ENCODE measurements at places on chromosomes 13 and 19.
A peak's percentile ranks its signal among the peaks of the same experiment; 100 is the strongest.

- peak; percentile 94 for DNase-seq
These were observed 17.8 kb downstream of the SPC24 start for GRCh38 chr19:11137542-11138384.

GRCh38 chr19:37361994-37362393, 8.9 kb upstream of the ZNF527 start:
- peak; percentile 8 for DNase-seq

GRCh38 chr13:46341112-46341711, 45.8 kb downstream of the RUBCNL start:
- DNase-seq = peak; percentile 80

- no peak for DNase-seq
These were observed 57.8 kb downstream of the CCNA1 start for GRCh38 chr13:36490055-36490454.

- no peak for DNase-seq
These were observed 56.6 kb upstream of the MYO16 start for GRCh38 chr13:108572782-108573211.

- DNase-seq = no peak
These were observed 943 bp downstream of the EXOC3L2 start for GRCh38 chr19:45244133-45244794.

DNA sequence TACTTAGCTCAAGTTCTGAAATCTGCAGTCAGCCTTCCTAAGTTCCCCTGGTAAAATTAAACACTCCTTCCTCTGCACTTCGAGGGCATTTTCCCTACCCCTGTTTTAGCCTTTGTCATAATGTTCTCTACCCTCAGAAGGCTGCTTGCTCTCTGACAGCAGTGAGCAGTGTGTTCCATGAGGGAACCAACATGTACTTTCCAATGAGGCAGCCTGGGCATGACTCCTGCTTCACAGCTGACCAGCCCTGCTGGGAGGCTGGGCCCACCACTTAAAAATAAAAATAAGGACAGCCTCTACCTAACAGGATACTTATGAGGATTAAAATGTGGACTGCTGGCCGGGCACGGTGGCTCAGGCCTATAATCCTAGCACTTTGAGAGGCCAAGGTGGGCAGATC, 26.4 kb downstream of the RUBCNL start:
- DNase-seq = no peak

- peak; percentile 58 for DNase-seq
These were observed 306 bp downstream of the ZNF540 start for GRCh38 chr19:37594982-37595382.

DNA sequence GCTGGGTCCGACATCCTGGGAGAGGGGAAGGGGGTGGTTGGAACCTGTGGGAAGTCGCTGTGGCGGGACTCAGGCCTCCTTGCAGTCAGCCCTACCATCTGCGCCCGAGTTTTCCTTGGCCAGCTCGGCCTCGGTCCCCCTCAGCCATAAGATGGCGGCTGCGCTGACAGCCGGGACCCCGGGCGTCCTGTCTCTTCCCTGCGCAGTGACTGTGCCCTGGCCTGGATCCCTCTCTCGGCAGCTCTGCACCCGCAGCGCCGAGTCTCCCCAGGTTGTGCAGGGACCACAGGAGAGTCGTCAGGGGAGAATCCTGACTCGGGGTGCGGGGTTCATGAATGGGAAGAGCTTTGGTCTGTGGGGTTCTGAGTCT, 345 bp downstream of the ZNF257 start:
- no peak for DNase-seq

DNA sequence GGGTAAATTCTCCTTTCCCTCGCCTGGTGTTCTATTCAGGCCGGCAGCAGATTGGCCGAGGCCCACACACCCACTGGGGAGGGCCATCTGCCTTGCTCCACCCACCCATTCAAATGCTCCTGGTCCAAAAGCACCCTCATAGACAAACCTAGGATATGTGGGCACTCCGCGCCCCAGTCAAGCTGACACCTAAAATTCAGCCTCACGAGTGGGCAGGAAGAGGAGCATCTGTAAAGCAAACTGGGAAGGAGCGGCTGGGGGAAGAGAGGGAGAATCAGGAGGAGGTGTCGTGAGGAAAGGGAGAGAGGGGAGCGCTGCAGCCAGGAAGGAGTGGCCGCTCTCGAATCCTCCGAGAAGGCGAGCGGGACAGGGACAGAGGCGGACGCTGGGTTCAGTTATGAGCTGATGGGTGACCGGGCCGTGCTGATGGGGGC, 136.9 kb downstream of the USP12 start:
- DNase-seq = no peak

GRCh38 chr13:100254002-100254401, 165.1 kb downstream of the PCCA start:
- no peak for DNase-seq

- no peak for DNase-seq
These were observed 131.8 kb upstream of the PEG3 start for GRCh38 chr19:56972291-56972841.

DNA sequence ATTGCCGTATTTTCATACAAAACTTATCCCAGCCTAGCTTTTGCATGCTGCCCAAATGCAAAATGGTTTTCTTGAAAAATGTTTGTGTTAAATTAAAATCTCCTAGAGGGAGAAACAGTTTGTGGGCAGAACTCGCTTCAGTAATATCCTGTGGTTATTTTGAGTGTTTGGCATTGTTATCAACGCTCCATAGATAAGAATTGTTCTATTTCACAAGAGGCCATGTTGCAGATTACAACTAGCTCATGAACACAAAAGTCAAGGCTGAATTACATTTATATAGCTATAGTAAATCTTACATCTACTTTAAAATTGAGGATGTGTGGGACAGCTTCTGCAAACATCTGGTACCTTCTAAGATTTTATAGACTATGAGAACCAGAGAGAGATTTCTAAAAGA, 447.9 kb downstream of the DCT start:
- no peak for DNase-seq

- no peak for DNase-seq
These were observed 127.0 kb downstream of the UGGT2 start for GRCh38 chr13:95926231-95926630.

DNA sequence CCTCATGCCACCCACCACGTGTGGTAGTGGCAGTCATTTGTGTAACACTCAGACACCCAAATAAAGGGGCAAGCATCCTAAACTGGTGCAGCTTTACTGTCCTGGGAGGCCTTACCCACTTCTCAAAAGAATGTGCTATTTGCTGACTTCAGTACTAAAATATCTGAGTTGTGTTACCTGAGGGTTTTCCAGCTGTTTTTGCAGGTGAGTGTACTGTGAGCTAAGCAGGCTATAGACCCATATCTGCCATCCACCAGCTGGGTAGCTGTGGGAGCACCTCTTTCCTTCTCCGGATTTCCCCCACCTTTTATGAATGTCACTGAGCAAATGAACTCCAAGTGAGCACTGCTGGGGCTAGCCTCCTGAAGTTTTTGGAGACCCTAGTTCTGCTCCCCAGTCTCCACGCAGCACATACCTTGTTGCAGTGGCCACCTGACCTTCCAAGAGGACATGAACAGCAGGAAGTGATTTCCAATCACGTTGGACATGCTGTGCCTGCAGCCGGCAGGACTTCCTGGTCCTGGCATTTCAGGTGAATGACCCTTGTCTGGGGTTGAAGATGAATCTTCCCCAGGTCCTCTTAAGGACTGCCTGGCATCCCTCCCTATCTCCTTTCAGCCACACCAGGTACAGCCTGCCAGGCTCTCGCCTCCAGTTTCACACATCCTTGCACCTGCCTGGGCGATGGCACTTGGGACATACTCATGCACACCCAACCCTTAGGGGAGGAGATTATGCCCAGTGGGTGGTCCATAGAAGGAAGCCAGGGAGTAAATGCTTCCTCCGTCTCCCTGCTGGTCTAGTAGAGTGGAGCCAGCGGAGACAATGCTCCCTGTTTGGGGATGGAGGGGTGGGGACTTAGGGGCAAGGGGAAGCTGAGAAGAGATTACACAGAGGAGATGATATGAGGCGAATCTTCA, 109.5 kb upstream of the SPATA13 start:
- no peak for DNase-seq

DNA sequence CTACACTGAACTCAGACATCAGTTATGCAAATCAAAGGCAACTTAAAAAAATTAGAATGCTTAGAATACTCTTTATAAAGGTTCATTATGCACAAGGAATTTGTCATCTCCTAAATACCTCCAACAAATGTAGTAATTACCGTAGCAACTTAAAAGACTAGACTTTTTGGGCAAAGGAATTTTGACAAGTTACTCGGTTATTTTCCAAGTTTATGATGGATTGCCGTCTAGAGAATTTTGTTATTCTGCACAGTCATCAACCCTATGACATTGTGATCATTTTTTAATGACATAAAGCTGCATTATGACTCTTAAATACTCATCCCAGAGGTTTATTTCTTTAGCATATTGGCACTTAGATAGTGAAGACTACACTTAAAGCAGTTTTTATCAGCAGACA, 71.9 kb downstream of the TRPC4 start:
- no peak for DNase-seq

- DNase-seq = no peak
These were observed 23.3 kb downstream of the SLC8A2 start for GRCh38 chr19:47448360-47448727.

GRCh38 chr19:30804751-30805150, 432.6 kb downstream of the ZNF536 start:
- DNase-seq = no peak

DNA sequence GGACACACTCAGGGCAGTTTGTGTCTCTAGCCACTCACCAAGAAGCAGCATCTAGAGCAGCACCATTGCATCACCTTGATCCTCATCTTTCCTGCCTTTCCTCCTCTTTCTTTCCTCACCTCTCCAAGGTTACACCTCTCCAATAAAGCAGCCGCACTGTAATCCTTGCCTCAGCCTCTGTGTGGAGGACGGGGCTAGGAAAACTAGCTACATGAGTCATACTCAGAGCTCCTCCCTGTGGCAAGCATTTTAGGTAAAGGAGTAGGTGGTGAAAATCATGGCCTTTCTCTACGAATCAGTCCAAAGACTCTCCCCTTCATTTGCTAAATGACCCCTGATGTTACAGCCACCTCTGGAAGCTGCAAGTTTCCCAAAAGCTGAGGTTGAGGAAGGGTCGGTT, 108.9 kb downstream of the DNAJC15 start:
- DNase-seq = peak; percentile 48

GRCh38 chr13:94090773-94091480, 388.6 kb downstream of the DCT start:
- no peak for DNase-seq

GRCh38 chr13:38688674-38689073, 1.8 kb downstream of the FREM2 start:
- no peak for DNase-seq

- DNase-seq = no peak
These were observed 21.7 kb downstream of the GPR180 start for GRCh38 chr13:94623316-94623715.

- DNase-seq = no peak
These were observed 82.7 kb upstream of the SLC15A1 start for GRCh38 chr13:98835156-98835555.

DNA sequence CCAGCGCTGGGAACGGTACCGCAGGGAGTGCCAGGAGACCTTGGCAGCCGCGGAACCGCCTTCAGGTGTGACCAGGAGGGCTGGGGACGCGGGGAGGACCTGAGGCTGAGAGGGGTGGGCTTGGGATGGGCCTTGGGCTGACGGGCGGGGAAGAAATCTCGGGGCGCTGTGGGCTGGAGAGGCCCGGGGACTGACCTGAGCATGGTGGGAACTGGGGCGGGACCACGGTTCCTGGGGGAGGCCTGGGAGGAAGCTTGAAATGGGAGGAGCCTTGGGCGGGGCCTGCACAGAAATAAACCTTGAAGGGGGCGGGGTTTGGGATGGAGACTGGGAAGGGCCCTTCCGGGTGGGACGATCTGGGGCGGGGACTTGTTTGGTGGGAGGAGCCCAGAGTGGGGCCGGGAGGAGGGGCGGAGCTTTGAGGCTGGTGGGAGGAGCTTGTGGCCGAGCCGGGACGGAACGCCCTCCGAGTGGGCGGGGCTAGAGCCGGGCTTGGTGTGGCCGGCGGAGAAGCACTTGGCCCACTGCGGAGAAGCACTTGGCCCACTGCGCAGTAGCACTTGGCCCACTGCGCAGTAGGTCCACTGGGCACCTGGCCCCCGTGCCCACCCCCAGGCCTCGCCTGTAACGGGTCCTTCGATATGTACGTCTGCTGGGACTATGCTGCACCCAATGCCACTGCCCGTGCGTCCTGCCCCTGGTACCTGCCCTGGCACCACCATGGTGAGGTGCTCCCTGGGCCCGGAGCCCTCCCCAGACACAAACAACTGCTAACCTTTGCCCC, 2.8 kb downstream of the GIPR start:
- DNase-seq = peak; percentile 77

GRCh38 chr13:41848435-41849255, 112.3 kb downstream of the VWA8 start:
- DNase-seq = no peak

GRCh38 chr19:18995804-18996241, 37.5 kb downstream of the SUGP2 start:
- DNase-seq = peak; percentile 85

DNA sequence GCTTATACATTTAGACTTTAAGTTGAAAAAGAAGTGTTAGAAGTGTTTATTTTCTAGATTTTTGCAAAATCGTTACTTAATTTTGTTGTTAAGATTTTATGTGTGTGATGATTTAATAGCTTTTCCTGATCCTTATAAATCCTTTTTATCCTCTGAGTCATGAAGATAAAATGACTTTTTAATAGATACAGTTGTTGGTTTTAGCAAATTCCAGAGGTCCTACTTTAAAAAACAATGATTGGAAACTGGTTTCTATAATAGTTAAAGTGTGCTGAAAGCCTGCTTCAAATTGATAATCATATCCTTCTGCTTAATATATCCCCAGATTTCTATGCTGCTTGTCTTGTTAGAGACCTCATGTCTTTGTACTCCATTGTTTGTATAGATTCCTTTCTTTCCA, 39.0 kb downstream of the RNASEH2B start:
- DNase-seq = peak; percentile 26

DNA sequence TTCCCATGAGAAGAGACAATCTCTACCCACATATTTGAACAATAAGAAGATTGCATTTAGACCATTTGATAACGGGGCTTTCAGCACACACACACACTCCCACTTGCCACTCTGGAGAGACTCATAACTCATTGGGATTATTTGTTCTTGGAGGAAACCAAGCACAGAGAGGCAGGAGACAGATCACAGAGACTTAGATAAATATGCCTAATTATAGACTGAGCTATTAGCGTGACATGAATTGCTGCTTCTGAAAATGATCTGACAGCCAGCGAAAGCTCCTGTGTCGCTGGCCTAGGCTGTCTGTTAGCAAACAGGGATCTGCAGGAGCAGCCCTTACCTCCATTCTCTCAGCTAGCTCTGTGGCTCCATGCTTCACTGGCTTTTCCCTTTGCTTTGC, 111.4 kb downstream of the CCNA1 start:
- no peak for DNase-seq

GRCh38 chr19:38012944-38013343, 105.9 kb downstream of the SIPA1L3 start:
- no peak for DNase-seq

DNA sequence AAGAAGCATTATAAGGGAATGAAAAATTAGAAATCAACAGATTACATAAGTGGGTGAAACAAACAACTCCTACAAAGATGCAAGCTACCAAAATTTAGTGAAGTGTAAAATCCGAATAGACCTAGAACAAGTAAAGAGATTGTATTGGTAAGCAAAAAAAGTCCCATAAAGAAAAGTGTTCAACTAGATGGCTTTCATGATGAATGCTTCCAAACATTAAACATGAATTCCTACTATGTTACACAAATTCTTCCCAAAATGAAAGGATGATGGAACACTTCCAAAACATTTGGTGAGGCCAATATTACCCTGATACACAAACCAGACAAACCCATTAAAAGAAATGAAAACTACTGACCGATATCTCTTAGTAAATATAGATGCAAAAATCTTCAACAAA, 139.0 kb downstream of the GPC5 start:
- DNase-seq = no peak

- no peak for DNase-seq
These were observed 12.0 kb downstream of the FPR1 start for GRCh38 chr19:51739466-51740213.
